ENCODE measurements at places on chromosomes 12 and 14.

- DNase-seq = no peak
Observed at GRCh38 chr14:96479435-96480146, 22.6 kb upstream of the PAPOLA start.

DNA sequence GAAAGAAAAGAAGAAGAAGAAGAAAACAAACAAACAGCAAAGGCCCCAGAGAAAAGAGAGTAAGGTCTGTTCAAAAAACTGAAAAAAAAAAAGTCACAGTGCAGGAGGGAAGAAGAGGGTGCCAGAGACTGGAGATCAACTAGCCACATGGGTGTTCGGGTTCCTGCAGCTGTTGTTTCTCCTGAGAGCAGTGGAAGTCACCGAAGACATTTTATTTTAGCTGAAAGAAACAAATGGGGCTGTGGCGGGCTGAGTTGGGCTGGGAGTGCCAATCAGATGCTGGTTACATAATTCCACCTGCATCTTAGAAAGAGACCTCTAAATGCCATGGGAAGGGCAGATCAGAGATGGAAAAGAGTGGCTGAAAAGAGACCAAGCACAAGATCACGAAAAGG is 33.9 kb downstream of the ACTN1 start:
- no peak for DNase-seq

DNA sequence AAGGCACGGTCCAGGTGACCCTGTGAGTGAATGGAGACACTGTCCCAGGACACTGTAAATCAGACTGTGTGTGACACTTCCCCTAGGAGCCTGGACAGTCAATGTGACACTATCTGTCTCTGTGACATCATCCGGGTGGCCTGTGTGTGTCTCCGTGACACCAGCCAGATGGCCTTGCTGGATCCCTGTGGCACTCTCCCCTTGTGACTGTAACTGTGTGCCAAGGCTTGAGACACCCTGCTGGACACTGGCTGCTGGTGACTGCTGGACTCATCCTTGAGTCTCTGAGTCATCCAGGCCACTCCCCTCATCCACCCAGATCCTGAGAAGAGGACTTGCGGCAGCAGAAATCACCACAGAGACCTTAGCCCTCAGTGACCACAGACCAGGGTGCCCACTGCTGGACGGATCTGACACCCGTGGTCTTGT is 51.6 kb downstream of the MVK start:
- no peak for DNase-seq

DNA sequence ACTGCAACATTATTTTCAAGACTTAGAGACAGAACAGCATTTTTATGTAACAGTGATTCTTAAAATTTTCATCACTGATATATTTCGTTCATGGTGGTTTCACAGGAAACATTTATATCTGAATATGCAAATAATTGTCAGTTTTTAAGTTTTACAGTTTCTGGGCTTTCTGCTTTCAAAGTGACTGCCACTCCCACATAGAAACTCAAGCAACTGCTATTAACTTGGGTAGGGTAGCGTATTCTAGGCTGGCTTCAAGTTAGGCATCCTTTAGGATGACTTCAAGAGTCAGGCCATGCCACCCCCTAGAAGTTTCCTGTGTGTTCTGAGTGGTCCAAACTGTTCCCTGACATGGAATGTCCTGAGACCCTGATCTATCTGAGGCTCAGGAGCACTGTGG is 123.6 kb upstream of the TSPAN8 start:
- DNase-seq = no peak

Data from hematopoietic multipotent progenitor cell treated with erythropoietin and hydrocortisone succinate and interleukin-3 and kit ligand, for 4 days (in vitro differentiated cells).